ENCODE measurements at places on chromosomes 13 and 19. TPM values are rescaled to one million over a fixed set of nuclear protein-coding genes. Genes with fewer than 3 reads are reported as not detected.

Gene NALCN
- polyA plus RNA-seq: 4.5 TPM

- no peak for DNase-seq
Measured at GRCh38 chr13:38905861-38906260, 84.8 kb downstream of the STOML3 start.

Gene SLC6A16
- 0.80 TPM for polyA plus RNA-seq

Gene OR7E24
- not detected for polyA plus RNA-seq

Gene CSNK1G2
- polyA plus RNA-seq: 79.4 TPM

- DNase-seq: peak; percentile 34
Measured at GRCh38 chr13:94703271-94703670, 9.1 kb downstream of the SOX21 start.

GRCh38 chr13:29693275-29693945 lies 97.9 kb upstream of the SLC7A1 start:
- DNase-seq: no peak

Gene PSG5
- 70.3 TPM for polyA plus RNA-seq

GRCh38 chr19:18644196-18645034 lies 7.6 kb downstream of the KLHL26 start:
- DNase-seq: no peak

GRCh38 chr13:111186305-111186935 lies 71.3 kb downstream of the ARHGEF7 start:
- no peak for DNase-seq

Gene HS6ST3
- polyA plus RNA-seq: under 0.01 TPM

DNA sequence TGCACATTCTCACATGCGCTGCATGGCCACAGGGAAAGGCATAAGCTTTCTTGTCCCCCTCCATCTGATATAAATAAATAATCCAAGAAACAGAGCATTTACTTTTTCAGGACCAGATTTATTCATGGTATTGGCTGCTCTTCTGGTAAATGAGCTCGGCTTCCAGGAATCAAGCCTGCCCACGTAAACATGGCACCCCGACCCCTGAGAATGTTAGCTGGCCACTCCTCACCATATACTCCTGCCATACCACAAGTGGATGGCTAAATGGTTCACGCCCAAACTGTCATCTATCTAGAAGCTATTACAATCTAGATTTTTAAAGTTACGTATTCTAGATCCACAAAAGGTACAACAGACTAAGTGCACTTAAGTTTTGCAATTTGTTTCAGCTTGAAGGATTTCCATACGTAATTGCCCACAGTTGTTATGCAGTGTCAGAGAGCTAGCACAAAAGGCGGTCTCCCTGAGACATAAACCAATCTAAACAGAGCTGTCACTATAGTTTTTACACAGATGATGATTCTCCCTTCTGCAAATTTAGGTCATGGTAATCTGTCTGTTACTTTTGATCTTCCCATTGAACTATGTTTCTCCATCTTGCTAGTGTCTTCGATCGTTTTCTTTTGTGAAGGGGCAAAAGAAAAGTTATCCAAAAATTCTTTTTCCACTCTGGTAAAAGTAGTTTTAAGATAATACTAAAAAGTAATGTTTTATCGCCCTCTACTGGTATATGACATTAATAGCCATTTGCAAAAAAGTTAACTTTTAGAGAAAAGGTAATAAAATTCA lies 16.2 kb upstream of the FOXO1 start:
- DNase-seq: no peak

Gene RASAL3
- 0.02 TPM for polyA plus RNA-seq

All from SK-N-SH (cell line).